ENCODE measurements at places on chromosomes 4 and X.

DNA sequence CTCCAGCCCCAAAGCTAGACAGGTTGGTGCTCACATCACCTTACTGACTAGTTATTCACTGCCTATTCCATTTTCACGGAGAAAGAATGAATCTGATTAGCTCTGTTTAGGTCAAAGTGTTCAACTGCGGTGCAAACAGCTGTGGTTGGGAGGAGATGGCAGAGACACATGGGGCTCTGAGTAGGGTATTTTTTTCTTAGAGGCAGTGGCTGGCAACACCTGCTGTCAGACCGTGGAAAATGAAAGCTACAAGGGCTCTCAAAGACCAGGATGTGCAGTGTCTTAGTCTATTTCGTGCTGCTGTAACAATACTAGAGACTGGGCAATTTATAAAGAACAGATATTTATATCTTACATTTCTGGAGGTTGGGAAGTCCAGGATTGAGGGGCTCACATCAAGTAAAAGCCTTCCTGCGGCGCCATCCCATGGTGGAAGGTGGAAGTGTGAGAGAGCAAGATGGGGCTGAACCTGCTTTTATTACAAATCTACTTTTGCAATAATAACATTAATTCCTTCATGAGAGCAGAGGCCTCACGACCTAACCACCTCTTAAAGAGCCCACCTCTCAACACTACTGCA, 10.6 kb downstream of the NYX start:
- H3K4me3 ChIP-seq = no peak overlapping the region
- H3K27me3 ChIP-seq = no peaks in the 10 kb centered on the region
- peak overlapping the region; percentile 32 for H3K27ac ChIP-seq
- H3K36me3 ChIP-seq = no peaks in the 10 kb centered on the region
- peaks cover 6% of the 10 kb centered on the region for H3K4me1 ChIP-seq

GRCh38 chr4:80312124-80312523, 23.4 kb upstream of the CFAP299 start:
- no peaks in the 10 kb centered on the region for H3K4me1 ChIP-seq
- H3K27me3 ChIP-seq = peaks cover 38% of the 10 kb centered on the region
- no peaks in the 10 kb centered on the region for H3K36me3 ChIP-seq
- DNase-seq = no peak
- H3K27ac ChIP-seq = no peak overlapping the region
- no peak overlapping the region for H3K4me3 ChIP-seq

DNA sequence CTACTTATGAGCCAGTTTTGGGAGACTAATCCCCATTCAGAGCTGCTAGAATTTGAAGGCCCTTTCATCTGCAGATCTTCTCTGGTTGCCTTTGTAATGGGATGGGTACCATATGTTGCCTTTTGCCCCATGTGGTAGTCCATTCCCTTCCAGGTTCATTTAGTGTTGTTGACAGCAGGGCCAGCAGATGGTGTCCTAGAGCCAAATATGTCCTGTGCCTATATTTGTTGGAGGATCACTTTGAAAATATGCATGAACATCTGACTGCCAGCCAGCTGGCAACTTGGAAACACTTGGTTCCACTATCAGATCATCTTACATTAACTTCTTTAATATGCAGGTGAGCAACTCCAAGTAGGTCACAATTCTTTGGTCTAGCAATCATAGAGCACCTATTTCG, 30.4 kb downstream of the CFAP299 start:
- H3K4me1 ChIP-seq = no peaks in the 10 kb centered on the region
- H3K27me3 ChIP-seq = peaks cover under 1% of the 10 kb centered on the region
- no peak overlapping the region for H3K4me3 ChIP-seq
- no peaks in the 10 kb centered on the region for H3K36me3 ChIP-seq
- DNase-seq = peak; percentile 66
- H3K27ac ChIP-seq = no peak overlapping the region

GRCh38 chr4:54929459-54929858, 195.9 kb downstream of the KDR start:
- H3K27ac ChIP-seq = no peak overlapping the region
- DNase-seq = no peak
- no peak overlapping the region for H3K4me3 ChIP-seq
- H3K36me3 ChIP-seq = no peaks in the 10 kb centered on the region
- H3K27me3 ChIP-seq = no peaks in the 10 kb centered on the region

DNA sequence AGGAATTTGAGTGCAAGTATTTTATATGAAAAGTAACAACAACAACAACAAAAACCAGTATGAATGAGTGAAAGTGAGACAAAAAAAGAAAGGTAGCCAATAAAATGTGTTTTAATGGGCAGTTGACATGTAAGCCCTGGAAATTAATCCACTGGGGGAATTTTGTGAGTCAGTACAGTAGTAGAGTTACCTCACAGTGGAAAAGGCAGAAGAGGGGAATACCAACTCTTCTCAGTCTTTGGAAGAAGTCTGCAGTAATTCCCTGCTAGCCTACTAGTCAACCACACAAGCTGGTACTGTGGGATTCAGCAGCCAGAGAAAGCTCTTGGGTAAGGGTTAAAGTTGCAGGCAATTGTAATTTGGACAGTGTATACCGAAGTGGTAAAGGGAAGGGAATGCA, 76.3 kb upstream of the IL15 start:
- H3K4me1 ChIP-seq = no peaks in the 10 kb centered on the region
- no peak overlapping the region for H3K27ac ChIP-seq
- no peaks in the 10 kb centered on the region for H3K36me3 ChIP-seq

DNA sequence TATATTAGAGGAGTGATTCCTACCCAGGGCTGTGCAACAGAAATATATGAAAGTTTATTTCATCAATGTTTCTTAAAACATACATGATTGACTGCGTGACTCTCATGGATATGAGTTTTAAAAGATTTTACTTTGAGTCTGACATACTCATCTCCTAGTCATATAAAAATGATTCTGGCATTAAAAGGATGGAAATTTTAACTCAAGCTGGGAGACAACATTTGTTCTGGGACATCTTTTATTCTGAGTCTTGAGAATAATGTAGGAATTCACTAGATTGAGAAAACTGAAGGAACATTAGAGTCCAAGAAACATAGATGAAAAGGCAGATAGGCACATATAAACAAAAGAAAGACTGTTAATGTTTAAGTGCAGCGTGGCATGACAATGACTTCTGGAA, 649.6 kb downstream of the SPRY1 start:
- no peak for DNase-seq
- no peaks in the 10 kb centered on the region for H3K36me3 ChIP-seq
- H3K4me1 ChIP-seq = no peaks in the 10 kb centered on the region
- H3K4me3 ChIP-seq = no peak overlapping the region

- peak overlapping the region; percentile 62 for H3K4me3 ChIP-seq
- no peaks in the 10 kb centered on the region for H3K36me3 ChIP-seq
- peaks cover 40% of the 10 kb centered on the region for H3K27me3 ChIP-seq
- peaks cover 1% of the 10 kb centered on the region for H3K4me1 ChIP-seq
Observed at GRCh38 chrX:65406532-65406931, 128.1 kb downstream of the LAS1L start.

DNA sequence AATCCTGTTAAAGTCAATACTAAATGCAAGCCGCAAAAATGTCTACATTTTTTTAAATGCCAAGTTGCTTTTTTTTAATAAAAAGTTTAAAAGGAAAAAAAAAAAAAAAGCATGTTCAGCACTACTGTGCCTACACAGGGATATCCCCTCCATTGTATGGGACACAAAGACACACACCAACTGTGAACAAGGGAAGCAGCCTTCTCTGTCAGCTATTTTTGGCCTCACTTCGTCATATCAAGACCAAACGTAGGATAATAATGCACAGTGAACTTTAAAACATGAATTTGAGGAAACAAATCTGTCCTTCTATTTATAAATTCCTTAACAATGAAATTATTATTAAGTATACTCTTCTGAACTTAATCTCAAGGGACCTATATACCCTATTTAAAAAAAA, 4.4 kb downstream of the FBXW7 start:
- H3K27ac ChIP-seq = no peak overlapping the region
- H3K36me3 ChIP-seq = peaks cover 24% of the 10 kb centered on the region
- H3K4me1 ChIP-seq = peaks cover 47% of the 10 kb centered on the region
- DNase-seq = no peak
- H3K27me3 ChIP-seq = no peaks in the 10 kb centered on the region
- no peak overlapping the region for H3K4me3 ChIP-seq

- no peak overlapping the region for H3K4me3 ChIP-seq
- no peak for DNase-seq
- peaks cover 4% of the 10 kb centered on the region for H3K27me3 ChIP-seq
Observed at GRCh38 chr4:55318175-55319129, 27.6 kb upstream of the SRD5A3 start.

GRCh38 chrX:119290476-119290875, 54.4 kb downstream of the PGRMC1 start:
- no peak overlapping the region for H3K27ac ChIP-seq
- H3K4me3 ChIP-seq = no peak overlapping the region
- H3K27me3 ChIP-seq = peaks cover 5% of the 10 kb centered on the region

- H3K36me3 ChIP-seq = no peaks in the 10 kb centered on the region
- no peak overlapping the region for H3K4me3 ChIP-seq
- H3K4me1 ChIP-seq = no peaks in the 10 kb centered on the region
- no peak for DNase-seq
- no peak overlapping the region for H3K27ac ChIP-seq
- peaks cover 2% of the 10 kb centered on the region for H3K27me3 ChIP-seq
Observed at GRCh38 chr4:81257021-81257420, 42.0 kb upstream of the PRKG2 start.

- no peaks in the 10 kb centered on the region for H3K36me3 ChIP-seq
- H3K27me3 ChIP-seq = no peaks in the 10 kb centered on the region
- peaks cover under 1% of the 10 kb centered on the region for H3K4me1 ChIP-seq
- no peak overlapping the region for H3K27ac ChIP-seq
Observed at GRCh38 chrX:15877380-15877779, 22.8 kb upstream of the AP1S2 start.

GRCh38 chr4:120331486-120332370, 265.1 kb upstream of the MAD2L1 start:
- H3K4me1 ChIP-seq = no peaks in the 10 kb centered on the region
- H3K36me3 ChIP-seq = no peaks in the 10 kb centered on the region
- no peak for DNase-seq

GRCh38 chrX:118062048-118062789, 54.4 kb downstream of the KLHL13 start:
- H3K27ac ChIP-seq = no peak overlapping the region
- no peaks in the 10 kb centered on the region for H3K27me3 ChIP-seq
- no peaks in the 10 kb centered on the region for H3K4me1 ChIP-seq
- H3K36me3 ChIP-seq = no peaks in the 10 kb centered on the region
- no peak for DNase-seq
- no peak overlapping the region for H3K4me3 ChIP-seq

DNA sequence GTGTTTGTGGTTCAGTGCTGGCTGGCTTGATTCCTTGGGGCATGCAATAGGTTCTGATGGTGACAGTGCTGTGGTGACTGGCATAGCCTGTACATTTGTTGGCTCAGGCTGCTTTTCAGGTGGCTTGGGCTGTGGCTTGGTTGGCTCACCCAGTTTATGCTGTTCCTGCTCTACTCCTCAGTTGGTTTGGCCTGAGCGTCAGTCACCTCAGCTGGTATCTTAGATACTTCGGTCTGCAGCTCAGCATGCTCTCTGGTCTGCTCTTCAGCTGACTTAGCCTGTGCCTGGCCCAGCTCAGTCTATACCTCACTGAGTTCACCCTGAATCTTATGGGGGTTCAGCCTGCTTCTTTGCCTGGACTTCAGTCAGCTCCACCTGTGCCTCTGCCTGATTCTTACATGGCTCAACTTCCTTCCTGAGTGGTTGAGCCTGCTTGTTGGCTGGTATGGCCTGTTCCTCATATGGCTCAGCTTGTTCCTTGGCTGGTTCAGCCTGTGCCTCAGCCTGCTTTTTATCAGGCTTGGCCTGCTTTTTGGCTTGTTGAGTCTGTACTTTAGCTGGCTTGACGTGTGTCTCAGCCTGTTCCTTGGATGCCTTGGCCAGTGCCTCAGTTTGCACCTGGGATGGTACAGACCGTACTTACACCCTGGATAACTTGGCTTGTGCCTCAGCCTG, 170.6 kb downstream of the MSN start:
- no peaks in the 10 kb centered on the region for H3K27me3 ChIP-seq
- no peaks in the 10 kb centered on the region for H3K36me3 ChIP-seq
- no peak for DNase-seq

DNA sequence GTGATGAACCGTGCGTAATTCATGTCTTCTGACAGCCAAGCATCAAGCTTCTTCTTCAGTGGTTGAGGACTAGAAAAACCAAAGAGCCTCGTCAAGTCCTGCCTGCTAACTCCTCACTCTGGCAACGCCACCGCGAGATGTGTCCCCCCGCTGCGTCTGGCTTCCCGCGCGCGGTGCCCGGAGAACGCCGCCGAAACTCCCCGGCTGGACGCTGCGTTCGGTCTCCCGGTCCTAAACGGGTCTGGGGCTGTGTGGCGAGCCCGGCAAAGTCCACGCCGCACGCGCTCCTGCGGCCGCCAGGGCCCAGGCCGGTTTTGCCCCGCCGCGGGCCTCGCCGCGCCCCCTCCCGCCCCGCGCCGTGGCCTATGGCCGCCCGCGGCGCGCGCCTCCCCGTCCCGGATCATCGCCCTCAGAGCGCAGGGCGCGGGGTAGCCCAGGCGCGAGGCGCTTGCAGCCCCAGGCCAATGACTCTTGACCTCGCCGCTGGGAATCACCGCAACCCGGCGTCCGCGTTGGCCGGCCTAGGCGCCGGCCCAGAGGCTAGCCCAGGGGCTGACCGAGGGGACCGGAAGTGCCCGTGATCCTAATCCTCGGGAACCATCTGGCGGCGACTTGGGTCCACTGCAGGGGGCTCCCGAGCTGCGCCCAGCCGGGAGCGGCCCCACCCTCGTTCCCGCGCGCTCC, at the start of gene AADAT:
Gene AADAT (minus strand): TSS at position 289 of the 684 bp plus-strand sequence. CDS start 266 bp downstream, at position 23.
- no peak for DNase-seq
- H3K4me3 ChIP-seq = peak within 1 kb of the TSS; percentile 56
- H3K27ac ChIP-seq = no peak within 1 kb of the TSS
- H3K36me3 ChIP-seq = peaks cover 1% of the 10 kb centered on the region
- H3K27me3 ChIP-seq = peaks cover 39% of the 10 kb centered on the region

- no peak for DNase-seq
- no peaks in the 10 kb centered on the region for H3K27me3 ChIP-seq
- H3K27ac ChIP-seq = no peak overlapping the region
- H3K4me3 ChIP-seq = no peak overlapping the region
- no peaks in the 10 kb centered on the region for H3K4me1 ChIP-seq
Observed at GRCh38 chrX:28472926-28473325, 114.3 kb upstream of the IL1RAPL1 start.

- no peaks in the 10 kb centered on the region for H3K4me1 ChIP-seq
- H3K36me3 ChIP-seq = peaks cover 5% of the 10 kb centered on the region
- no peak overlapping the region for H3K27ac ChIP-seq
- DNase-seq = no peak
- H3K27me3 ChIP-seq = no peaks in the 10 kb centered on the region
Observed at GRCh38 chr4:4323705-4324534, 33.9 kb downstream of the ZBTB49 start.

DNA sequence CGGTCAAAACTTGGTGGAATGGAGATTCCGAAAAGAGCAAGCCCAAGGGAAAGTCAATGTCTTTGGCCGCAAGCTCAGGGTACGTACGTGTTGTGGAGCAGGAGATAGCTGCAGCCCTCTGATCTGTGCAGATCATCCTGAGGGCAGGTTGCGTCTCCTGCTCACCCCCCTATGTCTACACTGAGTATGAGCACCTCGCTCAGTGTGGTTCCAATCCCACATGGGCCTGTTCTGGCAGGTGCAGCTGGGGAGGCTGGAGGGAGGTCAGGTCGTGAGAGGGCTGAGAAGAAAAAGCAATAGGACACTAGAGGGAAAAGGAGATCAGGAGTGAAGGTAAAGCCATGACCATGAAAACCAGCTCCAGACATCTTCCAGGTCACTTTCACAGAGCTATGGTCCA, 142.1 kb downstream of the DCTD start:
- H3K27ac ChIP-seq = no peak overlapping the region
- no peak for DNase-seq
- H3K4me1 ChIP-seq = no peaks in the 10 kb centered on the region
- no peak overlapping the region for H3K4me3 ChIP-seq
- peaks cover 3% of the 10 kb centered on the region for H3K27me3 ChIP-seq
- H3K36me3 ChIP-seq = no peaks in the 10 kb centered on the region

GRCh38 chr4:152992466-152992865, 56.3 kb downstream of the FHDC1 start:
- H3K27me3 ChIP-seq = peaks cover 3% of the 10 kb centered on the region
- no peak overlapping the region for H3K27ac ChIP-seq
- H3K4me1 ChIP-seq = no peaks in the 10 kb centered on the region
- no peaks in the 10 kb centered on the region for H3K36me3 ChIP-seq
- H3K4me3 ChIP-seq = no peak overlapping the region
